Activated CD4-positive, alpha-beta T cell treated with anti-CD3 and anti-CD28 coated beads, Interleukin-2, amount 10 ng/mL, durations not matched to agents 24 days and 14 days (primary cell): ENCODE measurements at places on chromosomes 7 and 10. TPM values are rescaled to one million over a fixed set of nuclear protein-coding genes. Genes with fewer than 3 reads are reported as not detected.

The HOXA3 gene
- total RNA-seq, result not detected in 2 replicates

The MYH16 gene
- not detected in 2 replicates for total RNA-seq

The FOXI2 gene
- not detected in 2 replicates for total RNA-seq

The SRRM3 gene
- total RNA-seq, result 0.09 and 0.17 TPM in 2 replicates

The OGA gene
- 99.9 and 102 TPM in 2 replicates for total RNA-seq

The SPDYE6 gene
- not detected in 2 replicates for total RNA-seq

The AKR1D1 gene
- not detected in 2 replicates for total RNA-seq

The PAX2 gene
- total RNA-seq, result 0.07 TPM in 1 of 2 replicates, not detected in the other

The MSS51 gene
- total RNA-seq, result 2.5 and 2.8 TPM in 2 replicates

The PSMA2 gene
- total RNA-seq, result 202 and 209 TPM in 2 replicates

The PKD1L1 gene
- 0.05 and 0.12 TPM in 2 replicates for total RNA-seq

The FKBP9 gene
- total RNA-seq, result 0.93 and 1.3 TPM in 2 replicates

The NPFFR1 gene
- total RNA-seq, result not detected in 2 replicates

The NUTM2E gene
- total RNA-seq, result 0.19 TPM in 1 of 2 replicates, not detected in the other

The BICC1 gene
- total RNA-seq, result not detected in 2 replicates

The FBXL15 gene
- 14.0 and 16.4 TPM in 2 replicates for total RNA-seq

The ADRB1 gene
- total RNA-seq, result not detected in 2 replicates

The CPA2 gene
- total RNA-seq, result 0.14 TPM in 2 replicates

The CHN2 gene
- 0.33 TPM in 1 of 2 replicates, not detected in the other for total RNA-seq

The PNLIPRP1 gene
- not detected in 2 replicates for total RNA-seq

The ABCC2 gene
- total RNA-seq, result 0.73 and 1.3 TPM in 2 replicates

The ANKRD61 gene
- 0.31 and 0.58 TPM in 2 replicates for total RNA-seq

The BAMBI gene
- 0.31 and 0.44 TPM in 2 replicates for total RNA-seq

The EBLN1 gene
- not detected in 2 replicates for total RNA-seq

The PNLIPRP2 gene
- total RNA-seq, result not detected in 2 replicates

The PON1 gene
- not detected in 2 replicates for total RNA-seq

The RSPH10B2 gene
- 0.58 and 0.59 TPM in 2 replicates for total RNA-seq

The GPR15LG gene
- total RNA-seq, result not detected in 2 replicates

The TMEM229A gene
- total RNA-seq, result not detected in 2 replicates

The ACBD7 gene
- 1.0 and 1.3 TPM in 2 replicates for total RNA-seq

The PI4K2A gene
- 17.8 TPM in 2 replicates for total RNA-seq

The FGFBP3 gene
- total RNA-seq, result 2.5 and 2.7 TPM in 2 replicates

The TMEM176B gene
- not detected in 2 replicates for total RNA-seq

The MUC12 gene
- total RNA-seq, result 0.76 and 1.5 TPM in 2 replicates

The CYP3A4 gene
- total RNA-seq, result not detected in 2 replicates

The UPK3B gene
- 1.1 and 1.2 TPM in 2 replicates for total RNA-seq

The ELMO1 gene
- 110 and 121 TPM in 2 replicates for total RNA-seq

The TRIM74 gene
- 0.33 and 2.1 TPM in 2 replicates for total RNA-seq

The PGAM2 gene
- 0.42 TPM in 1 of 2 replicates, not detected in the other for total RNA-seq

The VPS37D gene
- 0.40 and 0.47 TPM in 2 replicates for total RNA-seq

The MOGAT3 gene
- total RNA-seq, result not detected in 2 replicates

The CDK14 gene
- 1.9 and 2.0 TPM in 2 replicates for total RNA-seq

The CYP2C19 gene
- 0.33 TPM in 1 of 2 replicates, not detected in the other for total RNA-seq

The RBP3 gene
- total RNA-seq, result not detected in 2 replicates

The TEX47 gene
- not detected in 2 replicates for total RNA-seq
